Cardiac fibroblast (primary cell): ENCODE measurements at places on chromosomes 2 and 18.

DNA sequence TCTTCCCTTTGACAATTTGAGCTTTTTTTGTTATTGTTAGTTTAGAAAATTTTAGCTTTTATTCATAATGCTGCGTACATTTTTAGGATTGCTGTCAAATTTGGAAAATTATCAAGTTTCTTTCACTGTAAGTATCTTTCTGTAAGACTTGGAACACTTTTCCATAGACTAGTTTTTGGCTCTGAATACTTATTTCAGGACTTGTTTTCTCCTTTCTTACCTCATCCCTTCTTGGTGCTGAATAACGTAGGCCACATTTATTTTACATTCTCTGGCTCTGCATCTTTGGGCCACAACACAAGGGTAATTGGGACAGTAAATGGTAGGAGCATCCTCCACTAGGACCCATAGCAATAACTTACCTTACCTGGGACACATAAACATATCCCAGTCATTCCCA is 85.1 kb downstream of the CCDC85A start:
- no peak for DNase-seq

DNA sequence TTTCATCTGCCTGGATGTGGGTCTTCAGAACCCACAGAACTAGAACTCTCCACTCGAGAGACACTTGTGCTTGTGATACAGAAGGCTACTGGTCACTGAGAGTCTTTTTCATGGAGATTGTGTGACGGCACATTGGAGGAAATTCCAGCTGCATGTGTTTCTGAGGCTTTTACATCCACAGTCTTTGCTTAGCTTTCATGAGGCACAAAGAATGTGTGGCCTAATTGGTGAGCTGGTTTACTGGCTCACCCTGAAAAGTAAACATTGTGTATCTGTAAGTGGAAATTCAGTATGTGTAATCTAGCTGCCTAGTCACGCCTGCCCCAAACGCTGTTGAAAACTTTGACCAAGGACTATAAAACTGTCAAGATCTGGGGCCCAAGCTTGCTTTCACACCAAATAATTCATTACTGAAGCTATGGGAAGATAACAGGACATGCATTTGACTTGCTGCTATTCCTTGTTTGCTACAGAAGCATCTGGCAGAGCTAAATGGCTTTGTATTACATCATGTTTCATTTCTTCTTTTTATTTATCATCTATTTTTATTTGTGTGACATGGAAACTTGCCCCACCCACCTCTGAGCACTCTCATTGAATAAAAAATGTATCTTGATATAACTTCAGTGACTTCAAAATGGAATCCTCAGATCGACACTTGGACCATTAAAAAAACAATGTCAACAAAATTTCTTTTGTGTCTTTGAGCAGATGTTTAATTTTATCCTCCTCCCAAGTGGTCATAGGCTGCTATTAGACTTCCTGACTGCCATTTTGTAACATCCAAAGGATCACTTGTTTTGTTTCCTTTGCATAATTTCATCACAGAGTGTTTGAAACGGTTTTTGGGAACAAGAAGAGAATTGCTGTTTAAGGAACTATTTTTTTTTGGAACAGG is 80.2 kb downstream of the EFEMP1 start:
- DNase-seq: peak; percentile 95

GRCh38 chr2:178177066-178177679 is 17.1 kb upstream of the OSBPL6 start:
- peak; percentile 47 for DNase-seq

DNA sequence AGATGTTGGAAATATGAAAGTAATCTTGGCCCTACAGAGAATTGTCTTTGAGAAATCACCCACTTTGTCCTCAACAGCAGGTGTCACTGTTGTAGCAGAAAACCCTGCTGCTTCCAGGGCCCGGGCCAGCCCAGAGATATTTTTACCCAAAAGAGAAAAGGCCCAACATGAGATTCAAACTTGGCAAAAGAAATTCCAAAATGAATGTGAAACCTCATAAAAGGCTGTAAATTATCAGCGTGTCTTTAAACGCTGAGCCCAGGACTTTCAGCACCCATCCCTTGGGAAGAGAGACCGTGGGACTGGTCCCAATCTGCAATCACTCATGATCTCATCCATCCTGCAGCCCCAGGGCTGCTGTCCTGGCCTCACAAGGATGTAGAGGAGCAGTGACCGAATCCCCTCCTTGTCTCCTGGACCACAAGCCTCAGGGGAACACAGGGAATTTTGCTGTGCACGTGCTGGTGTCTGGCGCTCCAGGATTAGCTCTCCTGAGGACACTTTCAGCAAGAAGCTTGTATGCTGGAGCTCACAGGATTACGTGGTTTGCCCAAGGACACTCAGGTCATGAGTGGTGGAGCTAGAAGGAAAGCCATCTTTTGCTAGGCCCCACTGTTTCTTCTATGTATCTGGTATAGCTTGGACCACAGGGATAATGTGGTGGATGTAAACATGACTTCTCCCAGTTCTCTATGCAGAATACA is 202.1 kb downstream of the RNF144A start:
- DNase-seq: peak; percentile 22

GRCh38 chr18:29383311-29384273 is 1206.7 kb upstream of the CDH2 start:
- DNase-seq: peak; percentile 3

- DNase-seq: peak; percentile 26
Observed at GRCh38 chr2:108449410-108450130, 564 bp downstream of the GCC2 start.

GRCh38 chr2:65491381-65491905 is 59.0 kb upstream of the SPRED2 start:
- no peak for DNase-seq

GRCh38 chr2:85547089-85547858 is 8.3 kb downstream of the MAT2A start:
- DNase-seq: no peak

- peak; percentile 64 for DNase-seq
Observed at GRCh38 chr18:44654573-44654972, 26.1 kb upstream of the SETBP1 start.

DNA sequence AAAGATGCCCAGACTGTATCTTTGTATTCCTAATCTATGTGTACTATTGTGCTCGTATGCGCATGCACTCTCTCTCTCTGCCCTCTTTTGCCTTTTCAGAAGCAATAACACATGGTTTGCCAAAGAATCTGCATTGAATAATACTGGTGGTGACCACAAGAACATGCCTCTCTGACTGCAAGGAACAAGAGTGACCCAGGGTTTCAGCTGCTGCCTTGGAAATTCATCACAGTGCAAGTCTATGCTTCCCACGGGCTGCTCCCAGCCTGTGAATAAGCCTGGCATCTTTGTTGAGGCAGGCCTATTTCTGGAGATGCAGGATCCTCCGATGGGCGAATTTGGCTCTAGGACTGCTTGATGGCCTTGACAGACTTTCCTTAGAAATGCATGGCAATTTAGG is 689.4 kb upstream of the FANCL start:
- no peak for DNase-seq

- DNase-seq: no peak
Observed at GRCh38 chr2:83970217-83970929, 488.7 kb downstream of the SUCLG1 start.

- DNase-seq: peak; percentile 85
Observed at GRCh38 chr2:26086155-26086637, 52.3 kb downstream of the RAB10 start.

GRCh38 chr2:231525248-231526163 is 4.7 kb downstream of the NMUR1 start:
- no peak for DNase-seq

GRCh38 chr2:191885650-191886049 is 38.8 kb upstream of the CAVIN2 start:
- no peak for DNase-seq

- no peak for DNase-seq
Observed at GRCh38 chr2:179019260-179019659, 30.7 kb downstream of the CCDC141 start.

GRCh38 chr18:76866666-76867065 is 44.3 kb downstream of the ZNF236 start:
- no peak for DNase-seq

GRCh38 chr2:226185616-226186211 is 613.9 kb downstream of the IRS1 start:
- peak; percentile 95 for DNase-seq
